ENCODE measurements at places on chromosomes 3 and 15.

DNA sequence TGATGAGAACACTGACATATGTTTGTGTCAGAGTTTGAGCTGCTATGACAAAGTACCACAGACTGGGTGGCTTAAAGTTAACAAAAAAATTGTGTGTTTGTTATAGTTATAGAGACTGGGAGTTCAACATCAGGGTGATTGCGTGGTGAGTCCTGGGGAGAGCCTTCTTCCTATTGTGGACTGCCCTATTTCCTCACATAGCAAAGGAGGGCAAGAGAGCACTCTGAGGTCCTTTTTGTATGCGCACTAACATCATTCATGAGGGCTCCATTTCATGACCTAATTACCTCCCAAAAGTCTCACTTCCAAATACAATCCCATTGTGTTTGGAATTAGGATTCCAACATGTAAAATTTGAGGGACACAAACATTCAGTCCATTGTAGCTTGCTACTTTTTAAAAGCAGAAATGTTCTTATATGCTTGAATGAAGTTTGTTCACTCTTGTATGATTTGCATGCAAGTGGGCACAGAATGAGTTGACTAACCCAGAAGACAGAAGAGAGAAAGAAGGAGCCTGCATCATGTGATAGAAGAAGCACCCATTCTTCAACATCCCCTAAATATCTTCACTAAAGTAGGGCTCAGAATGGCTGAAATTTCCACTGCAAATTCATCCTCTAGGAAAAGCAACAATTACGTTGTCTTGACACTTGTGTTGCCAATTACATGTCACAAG, 18.9 kb upstream of the ALCAM start:
- no peak for DNase-seq

DNA sequence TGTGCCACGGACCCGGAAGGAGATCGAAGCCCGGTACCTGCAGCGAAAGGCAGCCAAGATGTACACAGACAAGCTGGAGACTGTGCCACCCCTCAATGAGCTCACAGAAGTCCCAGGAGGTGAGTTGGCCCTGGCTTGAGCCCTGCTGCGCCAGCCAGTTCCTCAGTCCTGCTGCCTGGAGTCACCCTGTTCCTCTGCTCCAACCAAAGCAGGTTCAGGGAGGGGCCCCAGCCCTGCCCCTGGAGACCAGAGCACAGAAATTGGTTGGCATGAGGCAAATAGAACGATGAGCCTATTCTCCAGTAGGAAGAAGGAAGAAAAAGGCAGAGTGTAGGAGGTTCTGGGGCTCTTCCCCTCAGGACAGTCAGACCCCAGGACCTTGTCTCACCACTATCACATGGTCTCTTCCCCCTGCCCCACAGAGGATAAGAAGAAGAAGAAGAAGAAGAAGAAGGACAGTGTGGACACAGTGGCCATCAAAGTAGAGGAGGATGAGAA, 8.0 kb downstream of the TMIE start:
- no peak for DNase-seq

GRCh38 chr3:88408935-88409334, 259.2 kb downstream of the C3orf38 start:
- no peak for DNase-seq

- DNase-seq, result no peak
These were observed 122.2 kb downstream of the SYNPR start for GRCh38 chr3:63400246-63400860.

GRCh38 chr15:85943151-85943550, 136.5 kb upstream of the AGBL1 start:
- no peak for DNase-seq

- no peak for DNase-seq
These were observed 519.2 kb upstream of the AGTR1 start for GRCh38 chr3:148178503-148178902.

DNA sequence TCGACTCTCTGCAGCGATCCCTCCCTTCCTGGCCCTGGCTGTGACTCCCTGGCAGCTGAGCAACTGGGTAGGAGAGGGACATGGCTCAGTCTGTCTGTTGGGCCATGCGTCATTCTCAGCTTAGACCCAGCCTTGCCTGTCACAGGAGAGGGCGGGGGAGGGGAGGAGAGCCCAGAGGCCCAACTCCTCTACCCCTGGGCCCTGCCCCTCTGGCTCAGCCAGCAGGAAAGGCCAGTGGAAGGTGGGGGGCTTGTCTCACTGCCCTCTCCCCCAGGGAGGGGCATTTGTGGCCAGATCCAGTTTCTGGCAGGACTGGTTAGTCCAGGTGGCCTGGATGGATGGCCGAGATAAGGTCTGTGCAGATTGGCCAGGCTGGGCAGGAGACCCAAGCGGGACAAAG, 31.6 kb downstream of the DNAJB8 start:
- no peak for DNase-seq

DNA sequence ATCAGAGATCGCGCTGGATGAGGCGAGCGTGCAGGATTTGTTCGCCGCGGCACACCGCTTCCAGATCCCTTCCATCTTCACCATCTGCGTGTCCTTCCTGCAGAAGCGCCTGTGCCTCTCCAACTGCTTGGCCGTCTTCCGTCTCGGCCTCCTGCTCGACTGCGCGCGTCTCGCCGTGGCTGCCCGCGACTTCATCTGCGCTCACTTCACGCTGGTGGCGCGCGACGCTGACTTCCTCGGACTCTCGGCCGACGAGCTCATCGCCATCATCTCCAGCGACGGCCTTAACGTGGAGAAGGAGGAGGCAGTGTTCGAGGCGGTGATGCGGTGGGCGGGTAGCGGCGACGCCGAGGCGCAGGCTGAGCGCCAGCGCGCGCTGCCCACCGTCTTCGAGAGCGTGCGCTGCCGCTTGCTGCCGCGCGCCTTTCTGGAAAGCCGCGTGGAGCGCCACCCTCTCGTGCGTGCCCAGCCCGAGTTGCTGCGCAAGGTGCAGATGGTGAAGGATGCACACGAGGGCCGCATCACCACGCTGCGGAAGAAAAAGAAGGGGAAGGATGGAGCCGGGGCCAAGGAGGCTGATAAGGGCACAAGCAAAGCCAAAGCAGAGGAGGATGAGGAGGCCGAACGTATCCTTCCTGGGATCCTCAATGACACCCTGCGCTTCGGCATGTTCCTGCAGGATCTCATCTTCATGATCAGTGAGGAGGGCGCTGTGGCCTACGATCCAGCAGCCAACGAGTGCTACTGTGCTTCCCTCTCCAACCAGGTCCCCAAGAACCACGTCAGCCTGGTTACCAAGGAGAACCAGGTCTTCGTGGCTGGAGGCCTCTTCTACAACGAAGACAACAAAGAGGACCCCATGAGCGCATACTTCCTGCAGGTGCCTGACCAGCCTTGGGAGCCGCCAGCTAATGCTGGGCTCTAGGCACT, 819 bp downstream of the KLHL40 start:
- DNase-seq, result no peak

- no peak for DNase-seq
These were observed 591.7 kb upstream of the ZNF717 start for GRCh38 chr3:76377074-76377473.

DNA sequence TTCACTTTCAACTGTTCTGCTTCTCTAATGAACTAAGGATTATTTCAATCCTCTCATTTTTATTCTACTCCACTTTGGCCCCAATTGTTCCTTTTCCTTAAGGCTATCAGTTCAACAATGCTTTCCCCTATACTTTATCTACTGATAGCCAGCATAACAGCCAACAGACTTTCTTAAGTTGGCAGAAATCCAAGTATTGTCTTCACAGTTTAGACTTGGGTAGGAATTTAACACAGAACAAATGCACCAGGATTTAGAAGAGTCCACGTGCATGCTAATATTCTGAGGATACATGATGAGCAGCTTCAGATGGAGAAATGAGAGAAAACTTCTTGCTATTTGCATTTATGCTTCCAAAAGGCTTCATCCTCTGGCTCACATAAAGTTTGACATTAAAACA, 54.8 kb downstream of the FBN1 start:
- no peak for DNase-seq

- DNase-seq, result no peak
These were observed 210.0 kb upstream of the TRIM42 start for GRCh38 chr3:140467796-140468315.

GRCh38 chr3:4978966-4979427, 240 bp upstream of the BHLHE40 start:
- DNase-seq, result peak; percentile 80

GRCh38 chr15:95429345-95429744, 901.2 kb upstream of the NR2F2 start:
- DNase-seq, result no peak

- DNase-seq, result no peak
These were observed 1060.2 kb downstream of the NSUN3 start for GRCh38 chr3:95123104-95123503.

- DNase-seq, result no peak
These were observed 15.5 kb upstream of the SRP14 start for GRCh38 chr15:40054605-40054854.

DNA sequence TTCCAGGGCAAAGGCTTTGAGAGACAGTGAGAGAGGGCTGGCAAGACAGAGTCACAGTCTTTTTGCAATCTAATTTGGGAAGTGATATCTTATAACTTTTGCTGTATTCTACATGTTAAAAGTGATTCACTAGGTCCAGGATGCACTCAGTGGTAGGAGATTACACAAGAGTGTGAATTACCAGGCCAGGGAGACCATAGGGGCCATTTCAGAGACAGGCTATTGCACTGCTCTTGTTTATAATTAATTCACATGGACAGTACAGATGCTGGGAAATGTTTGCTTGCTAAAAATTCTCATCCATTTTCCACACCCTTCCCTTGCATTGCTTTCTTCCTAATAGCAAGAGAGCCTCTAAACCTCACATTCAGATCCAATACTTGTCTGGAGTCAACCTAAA, 22.6 kb upstream of the POMGNT2 start:
- DNase-seq, result no peak

- DNase-seq, result no peak
These were observed 4.3 kb downstream of the PROS1 start for GRCh38 chr3:93969443-93969842.

GRCh38 chr3:17730318-17730967, 12.0 kb downstream of the TBC1D5 start:
- DNase-seq, result no peak

DNA sequence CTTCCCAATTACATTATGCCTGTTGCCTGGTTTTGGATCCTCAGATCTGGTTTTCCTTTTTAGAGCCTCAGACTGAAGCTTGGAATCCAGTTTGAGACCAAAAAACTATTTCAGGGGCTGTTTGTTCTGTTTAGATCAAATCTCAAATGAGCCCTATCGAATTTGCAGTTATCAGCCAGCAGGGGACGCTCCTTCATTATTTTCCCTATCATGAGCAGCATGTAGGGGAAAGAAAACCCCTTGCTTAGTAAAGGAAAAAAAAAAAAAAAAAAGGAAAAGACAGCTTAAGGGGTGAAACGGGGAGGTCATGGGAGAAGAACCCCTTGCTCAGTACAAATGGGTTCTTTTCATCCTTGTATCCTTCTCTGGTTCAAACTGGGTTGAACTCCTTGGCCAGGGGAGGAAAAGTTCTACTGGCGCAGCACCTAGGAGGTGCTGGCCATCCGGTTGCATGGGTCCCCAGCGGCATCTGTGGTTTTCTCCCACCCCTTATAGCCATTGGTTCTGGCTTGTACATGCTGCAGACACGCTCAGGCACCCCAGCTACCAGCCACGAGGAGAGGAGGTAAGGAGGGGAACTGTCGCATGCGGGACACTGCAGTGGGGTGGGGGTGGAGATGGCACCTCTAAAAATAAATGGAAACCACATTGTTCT, 1375.1 kb upstream of the ALCAM start:
- DNase-seq, result no peak

GRCh38 chr3:32499585-32499984, 3.1 kb downstream of the CMTM6 start:
- DNase-seq, result no peak

DNA sequence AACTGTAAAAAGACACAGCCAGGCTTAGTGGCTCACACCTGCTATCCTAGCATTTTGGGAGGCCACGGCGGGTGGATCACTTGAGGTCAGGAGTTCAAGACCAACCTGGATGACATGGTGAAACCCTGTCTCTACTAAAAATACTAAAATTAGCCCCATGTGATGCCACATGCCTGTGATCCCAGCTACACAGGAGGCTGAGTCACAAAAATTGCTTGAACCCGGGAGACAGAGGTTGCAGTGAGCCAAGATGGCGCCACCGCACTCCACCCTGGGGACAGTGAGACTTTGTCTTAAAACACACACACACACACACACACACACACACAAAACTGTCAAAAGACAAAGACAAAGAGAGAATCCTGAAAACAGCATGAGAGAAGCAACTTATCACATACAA, 18.0 kb downstream of the SPCS1 start:
- DNase-seq, result no peak

- DNase-seq, result no peak
These were observed 64.5 kb downstream of the EPHA3 start for GRCh38 chr3:89171687-89172545.

DNA sequence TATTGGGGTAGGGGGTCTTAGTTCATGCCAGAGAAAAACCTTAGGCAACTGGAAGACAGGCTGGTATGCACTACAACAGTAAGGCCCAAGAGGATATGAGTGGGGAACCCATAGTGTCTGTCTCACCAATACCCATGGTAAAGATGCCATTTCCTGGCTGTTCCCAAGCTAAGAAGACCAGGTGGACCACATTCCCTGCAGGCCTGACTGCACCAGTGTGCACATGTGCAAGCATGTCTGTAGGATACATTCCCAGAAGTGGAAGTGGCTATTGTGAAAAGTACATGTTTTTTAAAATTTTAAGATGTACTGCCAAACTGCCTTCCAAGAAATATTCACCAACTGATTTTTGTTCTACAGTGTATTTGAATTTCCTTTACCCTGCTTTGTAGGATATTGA, 207.3 kb upstream of the CTNNB1 start:
- DNase-seq, result no peak

GRCh38 chr3:65669163-65669875, 369.4 kb downstream of the MAGI1 start:
- no peak for DNase-seq

GRCh38 chr15:48681353-48681752, 35.8 kb upstream of the FBN1 start:
- DNase-seq, result no peak

DNA sequence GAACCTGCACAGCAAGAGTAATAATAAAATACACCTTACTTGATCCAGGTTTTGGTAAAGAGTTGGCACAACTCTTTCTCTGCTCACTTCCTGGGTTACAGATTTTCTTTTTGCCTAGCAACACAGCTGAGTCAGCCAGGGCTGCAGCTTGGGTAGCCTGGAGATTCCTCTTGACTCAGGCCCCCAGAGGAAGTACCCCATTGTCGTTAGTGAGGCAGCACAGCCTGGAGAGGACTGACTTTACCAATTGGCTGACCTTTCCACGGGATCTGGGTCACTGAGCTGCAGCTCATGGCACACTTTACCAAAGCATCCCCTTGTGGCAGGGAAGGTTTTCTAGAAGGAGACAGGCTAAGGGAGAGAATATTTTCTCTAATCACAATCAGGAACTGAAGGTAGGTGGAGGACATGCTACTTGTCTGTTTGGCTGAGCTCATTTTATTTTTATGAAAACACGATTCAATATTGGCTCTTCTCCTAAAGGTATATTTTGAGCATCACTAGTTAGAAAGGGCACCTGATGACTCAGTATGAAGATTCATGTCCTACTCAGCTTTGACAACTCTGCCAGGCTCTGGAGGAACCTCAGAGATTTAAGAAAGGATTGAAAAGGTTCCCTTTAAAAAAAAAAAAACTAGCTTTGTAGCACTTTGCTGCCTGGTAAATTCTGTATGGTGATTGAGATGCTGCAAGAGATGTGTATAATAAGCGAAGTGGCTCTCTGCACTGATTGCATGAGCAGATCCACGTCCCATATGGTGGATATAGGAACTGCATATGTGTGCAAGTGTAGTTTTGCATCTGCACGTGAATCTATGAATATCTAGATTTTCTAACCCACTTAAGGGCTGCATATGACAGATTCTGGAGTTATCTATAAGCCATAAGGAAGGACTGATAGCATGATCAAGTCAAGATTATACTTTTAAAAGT, 124.8 kb downstream of the CHDH start:
- DNase-seq, result no peak

Measured in frontal cortex (tissue), 4 donors.